ENCODE measurements at places on chromosomes 3 and 15. TPM values are rescaled to one million over a fixed set of nuclear protein-coding genes. Genes with fewer than 3 reads are reported as not detected.

LRTM1 gene
- not detected for total RNA-seq

ACVR2B gene
- 7.2 TPM for total RNA-seq

SENP8 gene
- 1.8 TPM for total RNA-seq

SHC4 gene
- total RNA-seq, result 2.2 TPM

Data from sigmoid colon (tissue), 7 donors.